ENCODE measurements at places on chromosomes 5 and 9.

DNA sequence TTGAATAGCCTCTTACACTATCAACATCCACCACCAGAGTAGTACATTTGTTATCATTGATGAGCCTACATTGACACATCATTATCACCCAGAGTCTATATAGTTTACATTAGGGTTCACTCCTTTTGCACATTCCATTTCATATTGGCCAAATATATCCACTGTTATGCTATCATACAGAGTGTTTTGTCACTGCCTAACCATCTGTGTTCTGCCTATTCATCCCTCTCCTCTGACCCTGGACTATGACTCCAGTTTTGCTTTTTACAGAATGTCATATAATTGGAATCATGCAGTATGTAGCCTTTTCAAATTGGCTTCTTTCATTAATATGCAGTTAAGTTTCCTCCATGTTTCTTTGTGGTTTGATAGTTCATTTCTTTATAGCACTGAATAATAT is 904.7 kb downstream of the TLE1 start:
- DNase-seq: no peak

- DNase-seq: no peak
Observed at GRCh38 chr5:10856071-10856470, 95.0 kb upstream of the DAP start.

DNA sequence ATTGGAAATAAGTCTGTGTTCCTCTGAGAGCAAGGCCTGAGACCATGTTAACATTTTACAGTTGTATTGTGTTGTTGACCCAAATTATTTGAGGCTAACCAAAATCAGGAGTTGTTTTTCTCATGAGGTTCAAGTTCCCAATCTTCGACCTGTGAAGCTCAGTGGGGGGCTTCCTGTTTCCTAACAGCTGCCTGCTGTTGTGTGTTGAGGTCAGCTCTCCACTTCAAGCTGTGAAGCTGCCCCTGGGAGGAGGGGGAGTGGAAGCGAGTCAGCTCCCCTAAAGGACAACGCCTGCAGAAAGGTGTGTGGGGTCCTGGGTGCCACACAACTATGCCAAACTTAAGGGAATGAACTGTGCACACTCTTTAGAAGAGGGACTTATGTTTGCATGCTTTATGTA is 295.5 kb downstream of the IRX1 start:
- DNase-seq: no peak

GRCh38 chr5:73672132-73672531 is 46.1 kb downstream of the ARHGEF28 start:
- DNase-seq: no peak

DNA sequence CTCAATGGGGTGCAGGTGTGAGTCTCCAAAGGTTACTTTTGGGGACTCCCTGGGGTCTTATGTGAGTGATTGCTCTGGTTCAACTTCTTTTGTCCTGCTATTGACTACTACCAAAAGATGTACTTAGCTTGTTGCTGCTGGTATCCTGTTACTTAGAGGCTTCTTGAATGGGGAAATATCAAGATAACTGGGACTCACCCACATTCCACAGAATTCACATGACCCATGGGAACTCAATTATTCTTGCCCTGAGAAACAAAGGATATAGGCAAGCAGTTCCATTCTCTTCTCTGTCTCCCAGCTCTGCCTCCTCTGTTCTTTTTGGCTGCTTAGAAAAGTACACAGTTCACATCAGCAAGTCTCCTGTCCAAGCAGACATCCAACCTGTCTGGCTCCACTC is 105.9 kb downstream of the UNC13B start:
- DNase-seq: no peak

- DNase-seq: no peak
Observed at GRCh38 chr9:79694676-79695400, 123.1 kb downstream of the TLE4 start.

- DNase-seq: no peak
Observed at GRCh38 chr9:33924978-33925797, 108.2 kb downstream of the UBE2R2 start.

DNA sequence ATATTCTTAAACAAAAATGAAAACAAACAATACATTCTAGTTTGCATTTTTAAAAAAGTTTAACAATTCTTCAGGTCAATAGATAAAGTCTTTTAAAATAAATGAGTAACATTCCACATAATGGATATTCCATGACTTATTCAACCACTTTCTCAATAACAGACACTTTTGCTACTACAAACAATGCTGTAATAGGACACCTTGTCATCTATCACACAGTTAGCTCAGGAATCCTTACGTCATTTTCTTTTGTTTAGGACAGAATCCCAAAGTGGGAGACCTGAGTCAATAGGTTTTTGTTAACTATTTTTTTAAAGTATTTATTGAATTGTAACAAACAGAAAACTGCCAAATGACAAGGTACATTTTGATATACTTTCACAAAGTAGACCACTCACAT is 72.5 kb downstream of the CEP120 start:
- DNase-seq: no peak

- no peak for DNase-seq
Observed at GRCh38 chr5:91607675-91608074, 224.6 kb upstream of the ARRDC3 start.

DNA sequence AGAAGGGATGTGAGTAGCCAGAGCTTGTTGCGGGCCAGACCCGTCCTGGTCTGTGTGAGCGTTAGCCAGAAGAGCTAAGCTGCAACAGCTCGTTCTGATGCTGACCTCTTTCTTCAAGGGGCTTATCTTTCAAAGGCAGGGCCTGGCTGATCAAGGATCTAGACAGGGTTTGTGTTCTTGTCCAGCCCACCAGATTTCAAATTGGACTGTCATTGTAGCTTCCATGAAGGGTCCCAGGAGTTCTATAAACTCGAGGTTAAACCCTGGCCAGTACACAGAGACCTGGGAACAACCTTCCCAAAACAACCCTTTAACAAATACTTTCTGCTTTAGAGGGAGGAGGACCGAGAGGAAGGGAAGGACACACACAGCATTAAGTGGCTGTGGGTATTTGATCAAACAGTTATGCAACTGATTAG is 153.0 kb upstream of the TUT7 start:
- DNase-seq: no peak

- no peak for DNase-seq
Observed at GRCh38 chr5:68919988-68920490, 173.8 kb upstream of the SLC30A5 start.
